Stimulated activated CD8-positive, alpha-beta memory T cell treated with anti-CD3 and anti-CD28 coated beads, Interleukin-7, amount 100 ng/mL, for 1 hour (primary cell): ENCODE measurements at places on chromosomes 16 and 17.

DNA sequence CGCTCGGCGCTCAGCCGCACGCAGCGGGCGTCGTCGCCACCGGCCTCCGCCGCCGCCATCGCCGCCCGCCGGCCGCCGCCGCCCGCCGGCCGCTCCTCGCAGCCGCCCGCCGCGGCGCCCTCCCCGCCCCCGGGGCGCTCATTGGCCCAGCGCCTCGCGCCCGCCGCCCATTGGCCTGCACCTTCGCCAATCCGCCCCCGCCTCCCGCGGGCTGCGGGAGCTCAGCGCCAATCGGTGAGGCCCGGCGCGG, at the start of gene PGP:
TSS of gene PGP (minus strand) at position 122 of the 250 bp plus-strand sequence. CDS start at position 59, 63 bp downstream.
- no peak for DNase-seq

DNA sequence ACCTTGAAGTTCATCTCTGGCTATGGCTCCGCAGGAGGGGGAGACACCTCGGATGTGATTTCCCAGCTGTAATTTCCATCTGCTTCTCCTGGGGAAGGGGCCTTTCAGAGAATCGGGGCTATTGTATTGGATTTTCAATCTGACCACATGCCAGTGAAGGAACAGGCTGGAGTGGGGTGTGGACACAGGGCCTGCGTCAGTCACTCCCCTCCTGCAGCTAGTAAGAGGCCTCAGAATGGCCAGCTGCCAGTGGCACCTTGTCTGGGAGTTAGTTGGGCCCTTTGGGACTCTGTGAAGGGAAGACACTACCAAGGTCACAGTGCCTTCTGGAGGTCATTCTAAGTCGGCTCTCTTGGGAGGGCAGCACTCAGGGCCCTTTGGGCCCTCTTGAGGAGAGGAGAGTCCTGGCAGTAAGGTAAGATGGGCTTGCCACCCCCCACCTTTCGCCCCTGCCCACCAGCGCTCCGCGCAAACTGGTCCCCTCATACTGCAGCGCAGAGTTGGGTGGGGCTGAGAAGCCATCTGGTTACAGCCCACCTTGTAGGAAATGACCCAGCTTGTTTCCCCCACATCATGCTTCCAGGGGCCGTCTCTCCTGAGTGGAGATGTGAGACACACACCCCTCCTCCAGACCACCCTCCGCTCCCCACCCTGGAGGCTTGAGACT, 5.4 kb downstream of the NXPH3 start:
- no peak for DNase-seq

DNA sequence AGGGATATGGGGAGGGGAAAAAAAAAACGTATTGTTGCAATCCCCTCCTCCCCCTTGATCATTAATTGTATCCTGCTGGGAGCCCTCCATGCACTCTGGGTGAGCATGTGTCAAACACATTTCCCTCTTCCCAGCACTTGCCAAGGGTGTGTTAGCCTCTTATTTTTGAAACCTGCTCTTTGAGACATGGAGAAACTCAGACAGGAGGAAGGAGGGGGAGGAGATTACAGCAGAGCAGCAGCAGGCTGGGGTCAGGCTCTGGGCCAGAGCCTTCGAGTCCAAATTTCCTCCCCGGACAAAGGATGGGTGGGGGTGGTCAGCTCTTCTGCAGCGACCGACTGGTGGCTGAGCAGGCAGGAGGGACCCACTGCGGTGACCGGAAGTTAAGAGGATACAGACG, 64.7 kb downstream of the SOX9 start:
- DNase-seq, result no peak

DNA sequence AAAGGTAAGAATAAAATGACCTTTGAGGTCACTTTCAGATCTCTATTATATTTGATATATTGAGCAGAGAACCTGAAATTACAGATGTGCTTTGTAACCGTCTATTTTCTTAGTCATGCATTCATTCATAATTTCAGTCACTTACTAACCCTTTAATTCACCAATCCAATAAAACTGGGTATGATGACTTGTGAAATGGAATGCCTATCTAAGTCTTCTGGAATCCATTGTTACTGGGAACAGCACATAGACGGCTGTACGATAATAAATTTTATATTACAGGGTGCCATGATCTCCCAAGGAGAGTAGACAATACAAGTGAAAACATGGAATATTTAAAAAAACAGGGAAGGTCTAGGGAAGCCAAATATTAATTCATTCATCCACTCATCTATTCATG, 22.9 kb downstream of the CDH11 start:
- no peak for DNase-seq

GRCh38 chr17:63706336-63707082, 6.6 kb upstream of the LIMD2 start:
- no peak for DNase-seq

- no peak for DNase-seq
Measured at GRCh38 chr17:50353600-50354195, 7.8 kb downstream of the XYLT2 start.

- no peak for DNase-seq
Measured at GRCh38 chr17:19248928-19249574, 11.9 kb downstream of the EPN2 start.

DNA sequence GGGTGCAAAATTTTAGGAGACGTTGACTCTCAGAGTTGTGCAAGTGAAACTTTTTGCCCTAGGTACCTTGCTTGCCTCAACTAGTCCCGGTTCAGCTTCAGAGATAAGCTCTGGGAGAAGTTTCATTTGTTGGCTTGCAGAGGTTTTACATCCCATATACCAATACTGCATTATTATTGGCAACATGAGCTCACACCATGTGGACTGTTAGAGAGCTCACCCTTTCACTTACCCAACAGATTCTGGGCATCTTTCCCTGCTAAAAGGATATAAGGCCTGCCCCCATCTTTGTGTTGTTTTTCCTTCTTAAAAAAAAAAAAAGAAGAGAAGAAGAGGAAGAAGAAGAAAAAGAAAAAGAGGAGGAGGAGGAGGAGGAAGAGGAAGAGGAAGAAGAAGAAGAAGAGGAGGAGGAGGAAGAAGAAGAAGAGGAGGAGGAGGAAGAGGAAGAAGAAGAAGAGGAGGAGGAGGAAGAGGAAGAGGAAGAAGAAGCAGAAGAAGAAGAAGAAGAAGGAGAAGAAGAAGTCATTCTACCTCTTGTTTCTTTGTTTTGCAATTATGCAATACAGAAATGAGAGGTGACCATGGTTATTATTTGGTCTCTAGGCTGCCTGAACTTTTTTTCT, 292.6 kb upstream of the IRX3 start:
- no peak for DNase-seq

- no peak for DNase-seq
Measured at GRCh38 chr17:79162012-79162963, 87.7 kb downstream of the ENGASE start.

DNA sequence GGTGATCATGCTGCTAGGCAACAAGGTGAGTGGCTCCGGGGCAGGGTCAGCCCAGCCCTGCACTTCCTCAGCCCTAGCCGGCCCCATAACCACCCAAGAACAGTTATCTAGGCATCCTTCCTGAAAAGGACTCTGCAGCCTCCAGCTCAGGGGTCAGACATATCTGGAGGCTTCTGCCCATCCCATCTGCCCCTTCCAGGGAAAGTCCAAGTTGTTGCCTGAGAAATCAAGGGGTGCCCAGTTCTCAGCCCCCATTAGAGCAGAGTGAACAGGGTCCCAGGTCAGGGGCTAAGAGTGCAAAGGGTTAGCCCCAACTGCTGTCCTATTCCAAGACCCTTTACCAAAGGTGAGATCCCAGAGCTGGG, 4.1 kb upstream of the NHERF1 start:
- no peak for DNase-seq

DNA sequence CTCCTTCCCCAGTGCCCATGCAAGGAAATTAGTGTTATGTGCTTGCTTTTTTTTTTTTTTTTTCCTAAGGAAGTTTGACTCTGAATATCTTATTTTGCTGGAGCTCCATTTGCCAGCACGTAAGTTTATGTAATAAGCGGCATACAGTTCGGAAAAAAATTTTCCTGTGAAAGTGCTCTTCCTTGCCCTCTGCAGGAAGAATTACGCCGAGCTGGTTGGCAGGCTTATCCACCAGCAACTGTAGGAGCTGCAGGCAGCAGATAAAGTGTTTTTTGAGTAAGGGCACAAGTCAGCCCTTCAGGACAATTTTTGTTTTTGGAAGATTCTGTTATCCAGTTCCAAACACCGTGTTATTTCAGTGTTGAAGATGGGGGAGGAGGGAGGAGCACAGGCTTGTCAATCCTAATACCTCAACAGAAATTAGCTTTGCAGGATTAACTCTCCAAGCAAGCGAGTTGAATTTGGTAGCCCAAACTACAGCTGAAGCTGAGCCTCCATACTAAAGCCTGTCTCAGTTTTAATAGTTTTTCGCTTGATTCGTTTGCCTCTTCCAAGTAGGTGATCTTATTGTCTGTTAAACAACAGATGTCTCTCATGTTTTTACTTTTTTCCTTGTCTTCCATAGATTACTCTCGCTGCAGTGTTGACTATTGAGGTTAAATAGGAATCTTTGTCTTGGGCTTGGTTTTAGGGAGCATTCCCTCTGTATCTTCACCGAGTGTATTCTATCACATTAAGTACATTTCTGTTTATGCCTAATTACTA, 1.1 kb downstream of the SPECC1 start:
- DNase-seq, result no peak

- no peak for DNase-seq
Measured at GRCh38 chr17:36610474-36610873, 9.1 kb downstream of the MRM1 start.

GRCh38 chr16:69936252-69936651, 14.9 kb upstream of the CLEC18A start:
- DNase-seq, result no peak

DNA sequence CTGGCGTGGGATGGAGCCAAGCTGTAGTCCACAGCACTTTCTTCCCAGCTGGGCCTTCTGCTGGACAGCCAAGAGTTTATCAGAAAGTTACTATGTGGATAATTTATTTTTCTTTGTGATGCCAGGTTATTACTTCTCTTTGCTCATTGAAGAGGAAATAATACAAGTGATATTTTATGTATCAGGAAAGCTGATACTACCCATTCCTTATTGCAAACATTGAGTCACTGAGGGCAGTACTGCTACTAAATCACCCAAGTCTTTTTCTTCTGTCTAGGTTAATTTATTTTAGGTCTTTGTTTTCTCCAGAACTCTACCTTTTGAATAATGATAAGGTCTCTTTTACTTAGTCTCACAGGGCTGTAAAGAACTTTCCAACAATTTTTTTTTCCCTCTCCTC, 8.3 kb downstream of the NUP93 start:
- DNase-seq, result no peak

GRCh38 chr17:44502598-44503146, 534 bp downstream of the GPATCH8 start:
- DNase-seq, result peak; percentile 4

- no peak for DNase-seq
Measured at GRCh38 chr17:3636908-3637373, 381 bp downstream of the CTNS start.

DNA sequence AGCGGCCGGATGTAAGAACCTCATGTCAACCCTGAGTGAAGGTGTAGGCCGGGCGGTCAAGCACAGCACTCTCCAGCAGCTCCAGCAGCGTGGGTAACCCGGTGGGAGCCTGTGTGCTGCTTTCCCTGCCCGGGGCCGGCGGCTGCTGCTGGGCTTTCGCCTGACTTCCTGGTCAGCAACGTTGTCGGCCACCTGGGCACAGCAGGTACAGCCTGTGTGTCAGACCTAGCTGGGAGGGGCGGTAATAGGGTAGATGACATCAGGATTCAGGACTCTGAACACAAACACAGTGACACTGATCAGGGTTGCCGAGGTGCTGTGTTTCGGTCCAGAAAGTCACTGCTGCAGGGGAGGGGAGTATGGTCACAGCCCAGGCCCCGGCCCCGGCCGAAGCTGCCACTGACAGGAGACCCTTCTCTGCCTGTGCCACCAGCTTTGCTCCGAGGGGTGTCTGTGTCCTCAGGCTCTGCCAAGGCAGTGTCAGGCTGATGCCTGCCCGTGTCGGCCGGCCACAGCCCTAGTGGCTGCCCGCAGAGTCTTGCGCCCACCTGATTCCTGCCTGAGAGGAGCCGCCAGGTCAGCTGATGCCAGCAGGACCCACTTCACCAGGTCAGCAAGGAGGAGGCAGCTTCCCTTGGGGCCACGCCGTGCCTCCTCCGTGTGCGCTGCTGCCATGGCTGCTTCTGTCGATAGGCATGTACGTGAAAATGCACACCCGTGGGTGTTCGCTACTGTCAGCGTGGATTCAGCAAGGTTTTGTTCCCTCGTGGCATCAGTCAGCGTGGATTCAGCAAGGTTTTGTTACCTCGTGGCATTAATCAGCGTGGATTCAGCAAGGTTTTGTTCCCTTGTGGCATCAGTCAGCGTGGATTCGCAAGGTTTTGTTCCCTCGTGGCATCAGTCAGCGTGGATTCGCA, 9.2 kb downstream of the RAB40C start:
- DNase-seq, result no peak
